ENCODE measurements at places on chromosomes 2 and 18.

GRCh38 chr18:61502472-61502871 is 169.2 kb downstream of the CDH20 start:
- no peak for DNase-seq

- no peak for DNase-seq
These were observed 142.9 kb downstream of the CHST9 start for GRCh38 chr18:27042177-27042576.

GRCh38 chr18:12658426-12659138 is 675 bp upstream of the SPIRE1 start:
- no peak for DNase-seq

DNA sequence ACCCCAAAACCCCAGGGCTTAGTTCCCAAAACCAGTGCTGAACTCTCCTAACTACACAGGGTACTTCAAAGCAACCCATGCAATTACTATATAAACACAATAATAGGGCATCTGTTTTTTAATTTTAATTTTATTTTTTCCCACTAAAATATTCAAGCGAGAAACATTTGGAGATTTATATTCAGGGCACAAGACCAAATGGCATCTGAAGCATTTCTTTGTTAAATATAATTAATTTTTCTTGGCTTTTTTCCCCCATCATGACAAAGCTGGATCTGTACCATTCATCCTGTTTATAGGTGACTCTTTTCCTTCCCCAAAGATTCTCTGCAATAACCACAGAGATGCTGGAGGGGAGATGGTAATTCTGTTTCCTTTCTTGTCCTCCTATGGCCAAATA is 18.1 kb upstream of the HDAC4 start:
- DNase-seq: no peak

- DNase-seq: no peak
These were observed 29.7 kb upstream of the COL3A1 start for GRCh38 chr2:188944442-188944841.

GRCh38 chr2:195150819-195151218 is 506.2 kb upstream of the SLC39A10 start:
- DNase-seq: no peak

- DNase-seq: no peak
These were observed 49.7 kb downstream of the CTAGE1 start for GRCh38 chr18:22368021-22368420.

GRCh38 chr18:72623444-72623843 is 79.3 kb upstream of the CBLN2 start:
- no peak for DNase-seq

- no peak for DNase-seq
These were observed 162.1 kb downstream of the SH3RF3 start for GRCh38 chr2:109290887-109291643.

DNA sequence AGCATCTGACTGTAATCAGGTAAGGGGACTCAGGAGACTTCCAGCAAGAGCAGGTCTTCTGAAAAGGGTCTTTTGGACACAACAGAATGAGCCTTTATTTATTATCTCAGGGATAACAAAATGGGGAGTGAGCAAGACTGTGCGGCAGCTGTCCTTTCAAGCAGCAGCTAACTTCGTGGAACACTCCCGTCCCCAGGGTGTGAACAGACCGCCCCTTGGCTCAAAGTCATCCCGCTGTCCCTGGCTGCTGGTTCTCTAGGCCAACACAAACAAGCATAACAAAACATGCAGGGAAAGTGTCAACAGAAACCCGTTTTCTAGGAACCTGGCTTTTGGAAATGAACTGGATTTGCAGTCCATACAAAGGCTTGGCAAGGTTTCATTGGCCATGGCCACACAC is 787.9 kb upstream of the FANCL start:
- DNase-seq: no peak

- DNase-seq: no peak
These were observed 29.1 kb downstream of the FAM178B start for GRCh38 chr2:96957244-96957643.

DNA sequence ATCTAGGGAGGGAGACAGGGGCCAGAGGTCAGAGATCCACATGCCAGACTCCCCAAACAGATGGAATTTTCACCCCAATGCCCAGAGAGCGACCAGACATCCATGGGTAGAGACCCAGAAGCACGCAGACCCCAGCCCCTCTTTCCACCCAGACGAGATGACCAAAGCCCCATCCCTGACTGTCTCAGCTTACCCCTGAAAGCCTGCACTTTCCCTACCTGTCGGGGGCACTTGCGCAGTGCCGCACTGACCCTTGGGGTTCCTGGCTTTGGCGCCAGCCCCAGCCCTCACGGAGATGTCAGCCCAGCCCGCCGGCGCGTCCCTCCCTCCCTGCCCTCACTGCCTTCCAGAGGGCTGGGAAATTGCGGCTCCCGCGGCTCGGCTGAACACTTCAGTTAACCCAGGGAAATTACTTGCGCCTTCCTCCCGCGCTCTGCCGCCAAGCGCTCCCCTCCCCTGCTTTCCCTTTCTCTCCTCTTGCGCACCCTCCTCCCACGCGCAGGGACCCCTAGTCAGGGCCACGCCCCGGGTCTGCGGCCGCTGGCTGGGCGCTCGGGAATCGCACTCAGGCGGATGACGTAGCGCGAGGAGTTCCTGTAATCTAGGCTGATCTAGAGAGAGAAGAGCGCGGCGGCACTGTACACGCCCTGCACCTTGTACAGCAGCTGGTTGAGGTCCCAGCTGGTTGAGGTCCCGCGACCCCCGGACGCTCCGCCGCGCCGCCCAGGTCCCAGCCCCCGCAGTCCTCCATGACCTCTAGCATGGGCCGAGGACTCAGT is 12.0 kb downstream of the ALPG start:
- DNase-seq: no peak

DNA sequence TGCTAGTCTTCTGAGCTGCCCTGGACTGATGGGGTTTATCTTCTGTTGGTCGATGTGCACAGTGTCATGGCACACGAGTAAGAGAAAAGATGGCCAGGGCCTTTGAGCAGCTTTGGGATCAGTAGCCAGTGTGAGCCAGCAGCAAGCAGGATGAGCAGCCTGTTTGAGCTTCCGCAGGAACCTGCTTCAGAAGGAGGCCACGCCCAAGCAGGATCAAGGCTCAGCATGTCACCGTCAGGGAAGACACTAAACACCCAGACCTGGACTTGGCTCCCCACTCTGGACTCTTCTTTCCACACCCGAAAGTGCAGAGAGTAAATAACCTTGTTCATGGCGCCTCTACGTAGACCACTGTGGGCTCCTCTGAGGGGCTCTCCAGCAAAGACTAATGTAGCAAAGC is 25.2 kb upstream of the ASB1 start:
- DNase-seq: no peak

DNA sequence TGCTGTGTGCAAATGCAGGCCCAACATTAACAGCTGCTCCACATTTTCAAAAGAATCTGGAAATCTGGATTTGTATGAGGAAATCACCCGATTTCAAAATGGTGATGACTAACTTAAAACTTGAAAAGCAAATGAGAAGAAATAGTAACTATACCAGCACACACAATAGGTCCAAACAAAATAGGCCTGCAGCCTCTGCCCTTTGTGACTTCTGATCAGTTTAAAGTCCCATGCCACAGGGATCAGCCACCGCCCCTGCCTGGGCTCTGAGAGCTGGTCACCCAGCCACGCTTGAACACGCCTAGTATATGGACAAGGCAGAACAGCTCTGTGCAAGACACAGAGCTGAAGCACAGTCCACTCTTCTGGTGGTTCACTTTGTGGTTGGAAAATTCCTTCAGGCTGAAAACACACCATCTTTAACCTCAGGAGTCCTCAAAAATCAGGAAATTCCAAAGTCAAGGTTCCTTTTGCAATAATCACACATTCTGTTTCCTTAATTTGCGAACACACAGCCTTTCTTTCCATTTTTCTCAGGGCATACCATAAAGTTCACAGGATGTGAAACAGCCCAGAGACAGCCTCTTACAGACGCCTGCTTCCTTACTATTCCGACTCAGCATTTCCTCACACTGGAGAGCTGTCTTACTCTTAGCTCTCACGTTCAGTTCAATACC is 150.1 kb upstream of the RIOK3 start:
- no peak for DNase-seq

GRCh38 chr2:174025271-174026121 is 60.3 kb upstream of the SP3 start:
- DNase-seq: no peak

DNA sequence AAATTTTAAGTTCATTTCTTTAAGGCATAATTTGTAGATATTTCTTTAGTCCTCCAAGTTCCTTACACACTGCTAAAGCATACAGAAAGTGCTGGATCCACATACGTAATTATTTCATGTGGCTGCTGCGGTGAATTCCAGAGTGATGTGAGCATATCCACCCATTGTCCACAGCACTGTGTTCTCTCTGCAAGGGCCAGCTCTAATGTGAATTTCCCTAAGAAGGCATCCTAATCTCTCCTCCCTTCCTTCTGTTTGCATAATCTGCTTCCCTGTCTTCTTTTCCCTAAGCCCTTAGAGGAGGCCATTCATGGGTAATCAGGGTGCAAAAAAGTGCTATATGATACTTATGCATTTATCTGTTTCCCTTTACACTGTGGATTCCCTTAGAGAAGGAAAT is 57.2 kb downstream of the COBLL1 start:
- no peak for DNase-seq

GRCh38 chr2:235642446-235643098 is 148.7 kb downstream of the AGAP1 start:
- no peak for DNase-seq

DNA sequence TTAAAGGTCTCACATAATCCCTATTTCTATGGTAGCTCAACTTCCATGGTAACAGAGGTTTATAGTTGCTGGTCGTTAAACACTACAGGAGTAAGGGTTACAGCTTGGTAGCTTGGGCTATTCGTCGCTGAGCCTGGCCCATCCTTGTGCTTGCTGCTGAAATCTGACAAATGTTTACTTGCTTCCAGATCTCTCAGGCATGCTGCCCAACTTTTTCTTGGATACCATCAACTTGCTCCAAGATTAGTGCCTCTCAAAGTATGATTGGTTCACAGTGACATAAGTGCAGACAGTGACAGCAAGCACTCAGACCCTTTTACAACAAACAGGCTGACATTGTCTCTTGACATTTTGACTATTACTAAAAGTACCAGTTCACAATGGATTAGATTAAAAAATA is 231.8 kb downstream of the KCNS3 start:
- no peak for DNase-seq

DNA sequence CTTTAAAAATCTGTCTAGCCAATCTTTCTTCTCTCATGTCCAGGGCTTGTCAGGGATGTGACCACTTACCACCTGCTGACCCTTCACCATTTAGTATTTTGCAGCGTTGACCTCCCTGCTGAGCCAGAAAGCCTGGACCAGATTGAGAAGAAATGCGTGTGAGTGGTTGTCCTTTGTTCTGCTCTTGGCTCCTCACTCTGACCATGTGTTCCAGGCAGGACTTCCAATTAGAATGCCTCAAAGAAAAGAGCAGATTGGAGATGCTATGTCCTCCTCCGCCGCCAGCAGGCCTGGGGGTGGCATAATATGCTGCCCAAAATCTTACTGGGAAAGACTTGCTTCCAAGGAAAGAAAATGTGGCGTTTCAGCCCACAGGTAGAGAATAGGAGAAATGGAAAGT is 894.1 kb downstream of the SLC4A3 start:
- DNase-seq: no peak

- DNase-seq: no peak
These were observed 1.7 kb downstream of the SLC1A4 start for GRCh38 chr2:64990876-64991275.

All from activated CD8-positive, alpha-beta memory T cell treated with anti-CD3 and anti-CD28 coated beads for 48 hours (primary cell).